Aorta (tissue), 5 donors: ENCODE measurements at places on chromosomes 2 and 18. TPM values are rescaled to one million over a fixed set of nuclear protein-coding genes. Genes with fewer than 3 reads are reported as not detected.

GRCh38 chr2:32277363-32277673, 386 bp upstream of the YIPF4 start:
- no peak for DNase-seq

GRCh38 chr2:106168657-106169056, 25.4 kb downstream of the UXS1 start:
- no peak for DNase-seq

- DNase-seq = peak; percentile 76
Measured at GRCh38 chr2:85754313-85755095, 713 bp downstream of the ATOH8 start.

DNA sequence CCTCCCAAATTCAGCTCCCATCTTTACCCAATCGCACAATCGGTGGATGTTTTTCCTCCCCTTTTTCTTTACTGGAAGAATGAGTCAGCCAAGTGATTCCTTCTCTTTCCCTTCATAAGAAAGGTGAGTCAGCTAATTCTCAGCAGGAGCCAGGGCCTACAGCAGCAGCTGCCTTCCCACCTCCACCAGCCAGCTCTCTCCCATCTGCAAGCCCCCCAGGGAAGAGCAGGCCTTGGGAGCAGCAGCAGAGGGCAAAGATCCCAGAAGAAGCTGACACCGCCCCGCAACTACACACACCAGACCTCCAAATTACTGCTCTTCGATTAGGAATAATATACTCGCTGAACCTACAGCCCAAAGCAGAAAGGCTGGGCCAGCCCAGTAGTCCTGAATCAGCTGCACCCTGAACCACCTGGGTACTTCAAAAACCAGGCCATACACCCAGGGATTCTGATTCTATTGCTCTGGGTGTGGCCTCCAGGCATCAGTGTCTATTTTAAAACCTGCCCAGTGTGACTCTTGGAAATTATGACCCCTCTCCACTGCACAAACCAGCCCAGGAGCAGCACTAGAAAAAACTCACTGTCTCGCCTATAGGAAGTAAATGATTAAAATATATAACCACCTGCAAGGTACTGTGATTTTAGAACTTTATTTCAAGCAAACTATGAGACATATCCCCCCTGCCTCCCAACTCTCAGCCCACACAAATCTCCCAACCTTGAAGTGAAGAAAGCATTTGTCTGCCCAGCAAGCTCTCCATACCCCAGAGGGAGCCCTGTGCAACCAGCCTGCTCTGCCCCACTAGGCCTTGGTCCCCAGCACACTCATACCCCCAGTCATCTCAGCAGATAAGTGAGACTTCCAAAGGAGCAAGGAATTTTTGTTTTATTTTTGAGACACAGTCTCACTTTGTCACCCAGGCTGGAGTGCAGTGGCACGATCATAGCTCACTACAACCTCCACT, 7.3 kb downstream of the SFXN5 start:
- DNase-seq = no peak

DNA sequence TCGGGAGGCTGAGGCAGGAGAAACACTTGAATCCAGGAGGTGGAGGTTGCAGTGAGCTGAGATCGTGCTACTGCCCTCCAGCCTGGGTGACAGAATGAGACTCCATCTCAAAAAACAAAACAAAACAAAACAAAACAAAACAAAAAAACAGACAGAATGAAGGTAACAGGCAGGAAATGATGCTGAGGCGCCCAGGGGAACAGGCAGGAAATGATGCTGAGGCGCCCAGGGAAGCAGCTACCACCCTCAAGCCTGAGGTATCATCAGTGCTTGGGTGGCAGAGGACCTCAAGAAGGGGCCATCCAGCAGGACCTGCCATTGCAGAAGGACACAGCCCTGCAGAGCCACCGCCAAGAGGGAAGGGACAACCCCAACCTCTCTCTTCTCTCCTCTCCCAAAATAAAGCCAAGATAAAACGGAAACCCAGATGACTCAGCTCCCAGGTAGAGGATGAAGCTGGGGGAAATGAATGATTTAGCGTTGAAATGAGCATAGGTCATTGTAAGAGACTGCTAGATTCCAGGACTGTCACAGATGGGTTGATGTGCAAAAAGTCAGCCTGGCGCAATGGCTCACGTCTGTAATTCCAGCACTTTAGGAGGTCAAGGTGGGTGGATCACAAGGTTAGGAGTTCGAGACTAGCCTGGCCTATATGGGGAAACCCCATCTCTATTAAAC, 19.3 kb downstream of the SOWAHC start:
- DNase-seq = no peak

- DNase-seq = no peak
Measured at GRCh38 chr2:191923652-191923997, 76.7 kb upstream of the CAVIN2 start.

- DNase-seq = no peak
Measured at GRCh38 chr2:37934591-37935513, 9.8 kb downstream of the RMDN2 start.

The GDF7 gene
- total RNA-seq = 16.4 TPM
